Posterior vena cava (tissue), 2 donors: ENCODE measurements at places on chromosomes 7 and 10.

GRCh38 chr7:124943472-124943871 is 13.8 kb upstream of the POT1 start:
- DNase-seq = no peak

DNA sequence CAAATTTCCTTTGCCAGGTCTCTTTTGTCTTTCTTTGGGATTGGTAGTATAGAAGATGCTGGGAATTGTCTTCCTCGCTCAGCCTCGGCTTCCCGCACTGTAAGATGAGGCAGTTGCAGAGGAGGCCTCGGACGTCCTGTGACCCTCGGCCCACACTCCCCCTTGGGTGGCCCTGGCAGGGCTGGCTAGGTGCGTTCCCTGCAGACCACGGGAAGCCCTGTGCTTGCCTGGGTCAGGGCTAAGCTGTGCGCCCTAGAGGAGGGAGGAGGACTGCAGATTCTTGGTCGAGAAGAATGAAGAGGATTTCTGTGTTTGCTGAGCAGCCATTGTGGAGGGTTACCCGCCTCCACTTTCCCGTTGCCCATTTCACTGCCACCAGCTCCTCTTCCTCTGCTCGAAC is 42.8 kb downstream of the WIPI2 start:
- DNase-seq = no peak

DNA sequence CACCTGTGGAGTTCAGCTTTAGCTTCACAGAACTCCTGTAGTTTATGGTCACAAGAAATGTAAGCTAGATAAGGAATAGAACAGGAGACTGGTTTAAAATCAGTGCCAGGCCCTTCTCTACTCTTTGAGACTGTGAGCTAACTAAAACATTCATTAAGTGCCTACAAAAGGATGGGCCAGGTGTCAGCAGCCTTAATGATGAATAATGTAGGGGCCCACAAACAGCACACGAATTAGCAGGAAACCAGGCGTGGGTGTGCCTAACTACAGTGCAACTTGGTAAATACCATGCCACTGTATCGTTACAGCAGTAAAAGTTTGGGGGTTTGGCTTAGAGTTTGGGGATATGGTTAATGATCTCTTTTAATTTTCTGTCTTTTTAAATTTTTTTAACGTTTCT is 6.1 kb upstream of the ABLIM1 start:
- DNase-seq = no peak

- DNase-seq = no peak
These were observed 2.4 kb downstream of the ACTA2 start for GRCh38 chr10:88949912-88950837.
